Left lung (tissue), 14 donors: ENCODE measurements at places on chromosomes 12 and 14. TPM values are rescaled to one million over a fixed set of nuclear protein-coding genes. Genes with fewer than 3 reads are reported as not detected.

DNA sequence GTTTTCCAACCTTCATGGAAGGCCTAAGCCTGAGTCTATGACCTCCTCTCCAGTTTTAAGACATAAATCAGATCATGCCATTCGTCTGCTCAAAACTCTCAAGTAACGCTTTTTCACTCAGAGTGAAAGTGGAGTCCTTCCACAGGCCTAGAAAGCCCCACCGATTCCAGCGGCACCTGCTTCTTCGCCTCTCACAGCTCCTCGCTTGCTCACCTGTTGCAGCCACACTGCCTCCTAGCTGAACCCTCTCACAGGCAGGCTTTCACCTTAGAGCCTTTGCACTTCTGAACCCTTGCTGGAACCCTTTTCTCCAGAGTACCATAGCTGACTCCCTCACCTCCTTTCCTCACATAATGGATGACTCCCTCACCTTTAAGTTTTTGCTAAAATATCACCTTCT is 301.1 kb downstream of the ZFP36L1 start:
- peaks cover 6% of the 10 kb centered on the region for H3K4me1 ChIP-seq
- DNase-seq: no peak
- no peak overlapping the region for H3K27ac ChIP-seq
- H3K27me3 ChIP-seq: no peaks in the 10 kb centered on the region
- H3K36me3 ChIP-seq: no peaks in the 10 kb centered on the region

DNA sequence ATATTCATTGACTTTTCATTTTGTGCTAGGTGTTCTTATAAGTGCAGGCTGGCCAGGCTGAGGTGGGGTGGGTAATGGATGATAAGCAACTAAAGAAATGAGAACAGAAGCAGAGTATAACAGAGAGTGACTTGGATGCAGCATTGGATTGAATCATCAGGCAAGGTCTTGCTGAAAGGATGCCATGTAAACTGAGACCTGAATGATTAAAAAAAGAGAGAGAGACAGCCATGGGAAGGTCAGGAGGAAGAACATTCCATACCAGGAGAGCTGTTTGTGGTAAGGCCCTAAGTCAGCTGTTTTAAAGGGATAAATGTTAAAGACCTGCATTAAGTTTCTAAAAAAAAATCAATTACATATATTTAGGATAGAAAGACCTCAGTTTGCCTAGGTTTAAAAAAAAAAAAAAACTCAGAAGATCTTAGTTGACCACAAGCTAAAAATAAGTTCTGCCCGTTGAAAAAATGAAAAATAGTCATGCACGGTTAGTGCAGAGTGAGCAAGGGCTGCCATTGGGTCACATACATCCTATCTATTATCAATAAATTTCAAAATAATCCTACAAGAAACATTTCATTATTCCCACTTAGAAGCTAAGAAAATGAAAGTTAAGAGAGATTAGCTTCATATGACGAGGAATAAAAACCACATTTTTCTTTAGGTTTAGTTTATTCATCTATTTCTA is 37.2 kb downstream of the IFNG start:
- H3K27ac ChIP-seq: no peak overlapping the region
- no peak for DNase-seq
- no peaks in the 10 kb centered on the region for H3K4me1 ChIP-seq
- no peak overlapping the region for H3K4me3 ChIP-seq

DNA sequence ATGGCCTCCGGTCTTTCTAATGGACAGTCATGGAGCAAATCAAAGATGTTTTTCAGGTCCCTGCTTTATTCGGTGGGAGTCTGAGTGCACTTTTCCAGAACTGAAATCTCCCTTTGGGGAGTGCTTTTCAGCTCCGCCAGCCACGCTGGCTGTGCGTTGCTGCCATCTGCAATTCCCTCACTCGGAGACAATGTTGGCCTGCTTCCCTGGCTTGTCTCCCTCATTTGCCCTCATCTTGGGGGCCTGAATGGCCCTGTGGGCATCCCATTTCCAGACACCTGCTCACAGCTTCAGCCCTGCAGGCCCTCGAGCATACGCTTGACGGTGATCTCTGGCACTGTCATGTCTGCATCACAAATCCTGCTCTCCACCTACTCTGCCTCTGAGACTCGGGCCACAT is 103.8 kb downstream of the CCDC92 start:
- no peak overlapping the region for H3K4me3 ChIP-seq
- no peaks in the 10 kb centered on the region for H3K4me1 ChIP-seq
- DNase-seq: no peak
- no peaks in the 10 kb centered on the region for H3K27me3 ChIP-seq
- no peak overlapping the region for H3K27ac ChIP-seq
- no peaks in the 10 kb centered on the region for H3K36me3 ChIP-seq

GRCh38 chr12:50640321-50640939 is 123.5 kb upstream of the ATF1 start:
- peaks cover 6% of the 10 kb centered on the region for H3K4me1 ChIP-seq
- H3K27me3 ChIP-seq: no peaks in the 10 kb centered on the region
- DNase-seq: no peak
- H3K27ac ChIP-seq: no peak overlapping the region
- no peak overlapping the region for H3K4me3 ChIP-seq

DNA sequence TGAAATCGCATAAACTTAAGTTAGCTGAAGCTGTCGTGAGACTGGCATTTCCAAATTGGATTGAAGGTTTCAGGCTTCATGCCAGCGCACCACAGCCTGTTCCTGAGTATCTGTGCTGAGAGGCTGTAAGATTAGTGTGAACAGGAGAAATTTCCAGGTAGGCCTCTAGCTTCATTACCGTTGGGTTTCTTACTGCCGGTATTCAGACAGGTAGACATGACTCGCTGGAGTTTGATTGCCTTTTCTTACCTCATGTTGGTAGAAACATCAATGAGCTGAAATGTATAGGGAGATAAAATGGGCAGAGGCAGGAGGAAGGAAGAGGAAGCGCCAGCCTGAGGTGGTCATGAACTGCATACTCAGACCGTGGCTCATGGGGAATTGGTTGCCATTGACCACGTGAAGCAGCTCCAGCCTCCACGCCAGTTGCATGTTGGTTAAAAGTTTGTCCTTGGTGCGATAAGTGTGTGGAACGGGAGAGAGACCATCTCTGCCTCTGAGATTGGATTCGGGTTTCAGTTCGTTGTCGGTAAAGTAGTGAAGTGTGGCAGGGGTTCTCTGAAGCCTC is 42.3 kb upstream of the MMP17 start:
- H3K4me1 ChIP-seq: no peaks in the 10 kb centered on the region
- H3K36me3 ChIP-seq: no peaks in the 10 kb centered on the region
- no peak overlapping the region for H3K27ac ChIP-seq

- no peak for DNase-seq
- H3K27ac ChIP-seq: no peak overlapping the region
- H3K4me1 ChIP-seq: peaks cover 10% of the 10 kb centered on the region
Observed at GRCh38 chr14:55458800-55459515, 18.5 kb upstream of the TBPL2 start.

GRCh38 chr12:24431872-24432271 is 482.4 kb upstream of the SOX5 start:
- H3K36me3 ChIP-seq: no peaks in the 10 kb centered on the region
- DNase-seq: no peak
- no peak overlapping the region for H3K27ac ChIP-seq
- H3K4me1 ChIP-seq: no peaks in the 10 kb centered on the region
- no peaks in the 10 kb centered on the region for H3K27me3 ChIP-seq

- H3K4me1 ChIP-seq: peaks cover 25% of the 10 kb centered on the region
- no peak for DNase-seq
- H3K4me3 ChIP-seq: no peak overlapping the region
- no peaks in the 10 kb centered on the region for H3K36me3 ChIP-seq
- peak overlapping the region; percentile 80 for H3K27ac ChIP-seq
Observed at GRCh38 chr12:124505001-124505818, 62.2 kb downstream of the NCOR2 start.

- no peaks in the 10 kb centered on the region for H3K36me3 ChIP-seq
- H3K27me3 ChIP-seq: no peaks in the 10 kb centered on the region
- no peak for DNase-seq
- no peak overlapping the region for H3K4me3 ChIP-seq
- no peak overlapping the region for H3K27ac ChIP-seq
Observed at GRCh38 chr12:3152011-3152511, 74.9 kb downstream of the TSPAN9 start.

DNA sequence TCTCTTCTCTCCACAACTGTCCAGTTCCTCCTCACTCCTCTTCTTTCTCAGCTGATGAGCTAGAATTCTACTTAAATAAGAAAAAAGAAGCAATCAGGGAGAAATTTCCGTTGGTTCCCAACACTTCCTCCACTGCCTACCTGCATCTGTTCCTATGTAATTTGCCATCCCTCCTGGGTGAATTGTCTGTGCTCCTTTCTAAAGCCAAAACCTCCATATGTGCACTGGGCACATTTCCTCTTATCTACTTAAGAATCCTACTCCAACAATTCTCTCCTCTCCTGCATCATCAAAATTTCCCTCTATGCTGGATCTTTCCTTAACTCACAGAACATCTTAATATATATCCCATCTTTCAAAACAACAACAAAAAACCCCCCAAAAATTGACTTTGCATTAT is 35.2 kb downstream of the GPR65 start:
- DNase-seq: no peak
- H3K36me3 ChIP-seq: no peaks in the 10 kb centered on the region
- H3K27me3 ChIP-seq: no peaks in the 10 kb centered on the region
- H3K27ac ChIP-seq: no peak overlapping the region
- peaks cover 2% of the 10 kb centered on the region for H3K4me1 ChIP-seq

GRCh38 chr12:5913387-5913786 is 31.7 kb downstream of the ANO2 start:
- no peaks in the 10 kb centered on the region for H3K36me3 ChIP-seq
- peaks cover 15% of the 10 kb centered on the region for H3K27me3 ChIP-seq
- no peaks in the 10 kb centered on the region for H3K4me1 ChIP-seq
- no peak overlapping the region for H3K27ac ChIP-seq
- DNase-seq: no peak

DNA sequence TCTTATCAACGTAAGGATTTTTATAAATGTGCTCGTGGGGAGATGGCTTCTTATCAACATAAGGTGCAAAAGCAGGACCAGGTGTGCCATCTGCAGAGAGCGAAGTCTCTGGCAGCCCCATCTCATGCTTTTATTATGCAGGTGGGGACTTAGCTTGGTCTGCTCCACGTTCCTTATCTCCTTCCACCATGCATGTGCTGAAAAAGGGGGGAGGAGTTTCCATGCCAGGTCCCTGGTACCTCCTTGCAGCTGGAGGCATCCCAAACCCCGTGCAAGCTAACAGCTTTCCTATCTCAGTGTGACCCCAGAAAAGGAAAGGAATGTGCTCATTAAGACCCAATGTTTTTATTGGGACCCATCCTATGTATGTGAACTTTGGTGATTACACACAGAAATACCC is 608.5 kb downstream of the TMEM121 start:
- DNase-seq: no peak
- H3K4me1 ChIP-seq: no peaks in the 10 kb centered on the region
- H3K27me3 ChIP-seq: peaks cover 11% of the 10 kb centered on the region
- no peaks in the 10 kb centered on the region for H3K36me3 ChIP-seq
- H3K27ac ChIP-seq: no peak overlapping the region
- no peak overlapping the region for H3K4me3 ChIP-seq

- H3K27ac ChIP-seq: no peak overlapping the region
- H3K27me3 ChIP-seq: no peaks in the 10 kb centered on the region
- DNase-seq: no peak
- no peak overlapping the region for H3K4me3 ChIP-seq
- no peaks in the 10 kb centered on the region for H3K36me3 ChIP-seq
Observed at GRCh38 chr14:43786066-43786762, 720.9 kb downstream of the FSCB start.

GRCh38 chr12:108117163-108117849 is 11.8 kb upstream of the WSCD2 start:
- no peaks in the 10 kb centered on the region for H3K27me3 ChIP-seq
- no peak overlapping the region for H3K4me3 ChIP-seq
- no peak for DNase-seq
- H3K4me1 ChIP-seq: no peaks in the 10 kb centered on the region
- H3K27ac ChIP-seq: no peak overlapping the region

- H3K4me1 ChIP-seq: peaks cover 58% of the 10 kb centered on the region
- H3K27ac ChIP-seq: peak within 1 kb of the TSS; percentile 95
- DNase-seq: no peak
- H3K27me3 ChIP-seq: peaks cover 22% of the 10 kb centered on the region
- H3K4me3 ChIP-seq: no peak within 1 kb of the TSS
Observed at GRCh38 chr12:57479376-57480115, at the start of gene ARHGAP9. Gene ARHGAP9, minus strand, starts transcription at chr12:57479866. Its CDS starts 460 bp downstream, at chr12:57479406.

GRCh38 chr12:132517013-132517739 is 27.2 kb downstream of the FBRSL1 start:
- peaks cover 19% of the 10 kb centered on the region for H3K4me1 ChIP-seq
- H3K36me3 ChIP-seq: no peaks in the 10 kb centered on the region
- DNase-seq: no peak

DNA sequence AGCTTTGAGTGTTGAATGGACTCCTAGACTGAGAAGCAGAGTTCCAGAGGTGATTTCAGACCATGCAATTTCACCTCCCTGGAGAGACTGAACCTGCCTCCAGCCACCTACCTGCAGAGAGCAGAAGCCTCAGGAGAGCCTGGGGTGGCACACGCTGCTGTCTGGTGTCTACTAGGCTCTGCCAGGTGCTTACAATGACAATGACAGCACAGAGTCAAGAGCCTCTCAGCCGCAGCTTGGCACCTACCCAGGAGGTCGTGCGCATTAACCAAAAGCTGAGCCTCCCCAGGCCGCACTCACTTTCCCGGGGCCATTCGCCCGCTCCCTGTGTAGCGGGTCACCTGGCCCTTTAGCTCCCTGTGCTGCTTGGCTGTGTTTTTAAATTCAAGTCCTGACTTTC is 63.2 kb downstream of the TESC start:
- no peak overlapping the region for H3K27ac ChIP-seq
- H3K4me3 ChIP-seq: no peak overlapping the region
- H3K4me1 ChIP-seq: no peaks in the 10 kb centered on the region
- H3K36me3 ChIP-seq: no peaks in the 10 kb centered on the region
- no peak for DNase-seq

- no peaks in the 10 kb centered on the region for H3K4me1 ChIP-seq
- H3K36me3 ChIP-seq: no peaks in the 10 kb centered on the region
- no peak for DNase-seq
- H3K27ac ChIP-seq: no peak overlapping the region
- H3K27me3 ChIP-seq: no peaks in the 10 kb centered on the region
- no peak overlapping the region for H3K4me3 ChIP-seq
Observed at GRCh38 chr12:111216387-111217159, 152.3 kb downstream of the PHETA1 start.

GRCh38 chr12:47134005-47134404 is 54.2 kb upstream of the AMIGO2 start:
- no peaks in the 10 kb centered on the region for H3K27me3 ChIP-seq
- no peaks in the 10 kb centered on the region for H3K36me3 ChIP-seq
- H3K27ac ChIP-seq: no peak overlapping the region
- H3K4me1 ChIP-seq: no peaks in the 10 kb centered on the region

- H3K27me3 ChIP-seq: no peaks in the 10 kb centered on the region
- no peaks in the 10 kb centered on the region for H3K36me3 ChIP-seq
- no peak for DNase-seq
- H3K27ac ChIP-seq: no peak overlapping the region
- no peaks in the 10 kb centered on the region for H3K4me1 ChIP-seq
Observed at GRCh38 chr12:109435428-109436187, 41.5 kb downstream of the KCTD10 start.

RNASE7 gene
- 0.14 TPM for polyA plus RNA-seq

TAS2R50 gene
- 0.34 TPM for polyA plus RNA-seq

WSCD2 gene
- polyA plus RNA-seq: 1.3 TPM

SERPINA10 gene
- 0.07 TPM for polyA plus RNA-seq

MYH7 gene
- not detected for polyA plus RNA-seq
